ENCODE measurements at places on chromosomes 11 and 22.

GRCh38 chr11:117652521-117652920, 144.5 kb downstream of the DSCAML1 start:
- DNase-seq, result no peak

GRCh38 chr11:103920449-103920848, 116.0 kb upstream of the DDI1 start:
- no peak for DNase-seq

- DNase-seq, result no peak
Observed at GRCh38 chr11:76310832-76311595, 69.9 kb downstream of the THAP12 start.

DNA sequence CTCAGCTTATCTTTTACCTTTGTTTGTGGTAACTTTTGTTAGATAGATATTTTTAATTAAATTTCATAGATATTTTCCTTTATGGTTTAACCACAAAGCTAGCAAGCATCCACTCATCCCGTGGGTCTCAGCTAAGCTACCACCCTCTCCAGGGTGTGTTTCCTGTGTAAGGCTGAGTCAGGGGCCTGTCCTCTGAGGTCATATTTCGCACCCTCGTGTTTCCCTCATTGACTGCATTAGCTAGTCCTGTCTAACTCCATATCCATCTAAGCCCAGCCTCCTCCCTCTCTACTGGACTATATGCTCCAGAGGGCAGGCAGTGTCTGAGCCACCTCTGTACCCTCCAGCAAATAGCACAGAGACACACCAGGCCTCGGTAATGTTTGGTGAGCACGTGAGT, 16.7 kb downstream of the XRRA1 start:
- no peak for DNase-seq

- no peak for DNase-seq
Observed at GRCh38 chr11:133825156-133825555, 20.2 kb downstream of the SPATA19 start.

DNA sequence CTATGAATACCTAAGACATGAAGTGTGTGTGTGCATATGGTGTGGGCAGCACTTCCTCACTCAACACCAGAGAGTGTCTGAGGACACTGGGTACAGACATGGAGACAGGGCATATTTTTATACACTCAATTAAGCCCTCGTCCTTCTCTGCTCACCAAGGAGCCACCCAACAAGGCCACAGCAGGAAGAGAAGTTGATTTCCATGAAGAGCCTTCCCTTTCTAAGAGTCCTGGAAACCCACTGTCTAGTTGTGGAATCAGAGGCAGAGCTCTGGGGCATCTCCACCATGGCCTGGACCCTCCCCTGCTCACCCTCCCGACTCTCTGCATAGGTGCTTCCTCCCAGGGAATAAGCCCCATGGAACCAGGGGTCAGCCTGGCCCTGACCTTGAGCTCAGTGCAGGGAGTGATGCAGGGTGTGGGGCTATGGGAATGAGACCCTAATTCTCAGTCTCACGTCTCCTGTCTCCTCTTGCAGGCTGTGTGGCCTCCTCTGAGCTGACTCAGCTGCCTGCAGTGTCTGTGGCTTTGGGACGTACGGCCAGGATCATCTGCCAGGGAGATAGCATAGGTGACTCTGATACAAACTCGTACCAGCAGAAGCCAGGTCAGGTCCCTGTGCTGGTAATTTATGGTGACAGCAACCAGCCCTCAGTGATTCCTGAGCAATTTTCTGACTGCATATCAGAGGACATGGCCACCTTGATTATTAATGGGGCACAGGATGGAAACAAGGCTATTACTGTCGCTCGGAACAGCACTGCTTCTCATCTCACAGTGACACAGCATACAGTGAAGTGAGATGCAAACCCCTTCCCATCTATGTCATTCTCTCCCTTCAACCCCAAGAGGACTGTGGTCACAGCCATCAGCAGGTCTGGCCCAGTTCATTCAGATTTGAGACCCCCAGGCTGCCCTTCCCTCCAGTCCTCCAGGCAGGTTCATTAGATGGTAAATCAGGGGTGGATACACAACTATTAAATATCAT, 14.6 kb upstream of the IGLL5 start:
- no peak for DNase-seq

- DNase-seq, result no peak
Observed at GRCh38 chr11:39630365-39630764, 1829.1 kb downstream of the LRRC4C start.

GRCh38 chr11:76672431-76673175, 2.1 kb upstream of the LRRC32 start:
- peak; percentile 82 for DNase-seq

GRCh38 chr11:109845437-109845836, 247.8 kb upstream of the ZC3H12C start:
- DNase-seq, result no peak

All from dermis microvascular lymphatic vessel endothelial cell (primary cell).